ENCODE measurements at places on chromosomes 16 and 17.

DNA sequence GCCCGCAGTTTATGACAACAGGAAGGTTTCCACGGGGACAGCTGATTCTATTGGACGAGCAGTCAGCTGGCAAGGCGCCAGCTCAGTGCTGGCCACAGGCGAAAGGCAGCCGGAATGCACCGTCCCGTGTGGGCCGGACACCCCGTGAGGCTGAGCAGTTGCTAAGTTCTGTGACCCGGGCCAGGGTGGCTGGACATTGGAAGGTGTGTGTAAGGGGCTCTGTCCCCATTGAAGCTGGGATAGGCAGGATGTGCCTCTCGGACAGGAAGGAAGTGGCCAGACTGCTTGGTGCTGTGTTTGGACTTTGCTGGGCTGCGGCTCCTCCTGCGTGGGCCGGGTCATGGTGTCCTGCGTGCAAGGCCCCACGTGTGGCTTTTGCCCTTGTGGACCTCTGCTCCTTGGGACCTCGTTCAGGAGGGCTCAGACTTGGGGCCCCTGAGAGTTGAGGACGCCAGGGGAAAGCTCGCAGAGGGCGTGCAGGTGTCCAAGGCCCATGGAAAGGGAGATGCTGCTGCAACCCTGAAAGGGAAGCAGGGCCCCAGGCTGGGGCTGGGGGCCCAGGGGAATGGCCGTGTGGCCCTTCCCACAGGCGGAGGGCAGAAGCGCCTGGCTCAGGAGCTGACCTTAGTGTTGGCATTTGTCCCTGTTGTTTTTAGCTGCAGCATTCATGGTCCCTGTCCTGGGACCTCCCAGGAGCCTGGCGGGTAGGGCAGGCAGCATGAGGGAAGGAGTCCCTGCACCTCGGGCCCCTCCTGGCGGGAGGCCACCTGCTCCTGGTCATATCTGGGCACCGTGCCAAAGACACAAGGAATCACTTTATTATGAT lies 10.0 kb downstream of the BAIAP2 start:
- DNase-seq: no peak

- no peak for DNase-seq
Observed at GRCh38 chr17:29138971-29139691, 41.1 kb downstream of the MYO18A start.

- no peak for DNase-seq
Observed at GRCh38 chr17:4605826-4606225, 21.5 kb downstream of the SMTNL2 start.

DNA sequence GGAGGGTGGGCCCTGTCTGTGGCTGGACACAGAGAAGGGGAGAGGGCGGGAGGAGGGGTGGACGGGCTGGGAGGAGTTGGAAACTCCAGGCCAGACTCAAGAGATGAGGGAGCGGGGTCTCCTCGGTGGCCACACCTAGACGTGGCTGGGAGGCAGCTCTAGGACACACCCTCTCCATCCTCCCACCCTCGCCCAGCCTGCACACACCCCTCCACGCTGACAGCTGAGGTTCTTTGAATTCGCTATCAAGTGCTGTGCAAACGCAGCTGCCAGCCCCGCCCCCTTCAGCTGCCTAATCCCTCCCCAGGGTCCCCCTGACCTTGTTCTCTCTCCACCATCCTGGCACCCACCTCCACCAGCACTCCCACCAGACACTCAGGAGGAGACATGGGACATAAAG lies 48.7 kb downstream of the DNAH17 start:
- DNase-seq: no peak

GRCh38 chr16:2702871-2703745 lies 16.9 kb downstream of the PRSS27 start:
- DNase-seq: no peak

DNA sequence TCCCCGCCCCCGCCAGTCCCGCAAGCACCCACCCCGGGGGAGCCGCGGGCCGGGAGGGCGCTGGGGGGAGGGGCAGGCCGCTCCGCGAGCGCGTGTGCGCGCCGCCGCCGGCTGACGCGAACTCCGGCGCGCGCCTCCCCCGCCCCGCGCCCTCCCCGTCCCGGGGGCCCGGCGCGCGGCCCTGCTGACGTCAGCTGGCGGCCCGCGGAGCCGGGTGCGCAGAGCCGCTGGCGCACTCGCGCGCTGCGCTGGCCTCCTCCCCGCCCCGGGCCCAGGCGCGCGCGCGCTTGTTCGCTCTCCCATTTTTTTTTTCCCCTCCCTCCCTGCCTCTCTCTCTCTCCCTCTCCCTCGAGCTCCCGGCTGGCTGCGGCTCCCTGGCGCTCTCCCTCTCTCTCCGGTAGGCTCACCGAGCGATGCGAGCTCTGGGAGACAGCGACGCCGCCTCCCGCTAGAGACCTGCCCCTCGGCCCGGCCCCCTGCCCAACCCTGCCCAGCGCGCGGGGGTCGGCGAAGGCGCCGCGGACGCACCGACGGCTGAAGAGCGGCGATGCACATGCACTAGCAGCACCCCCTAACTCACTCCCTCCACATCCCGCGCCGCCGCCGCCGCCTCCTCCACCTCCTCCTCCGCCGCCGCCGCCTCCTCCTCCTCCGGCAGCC lies at the start of gene GNAO1:
TSS of gene GNAO1 (plus strand) at position 334 of the 660 bp plus-strand sequence. CDS start 747 bp downstream, outside the sequence.
- no peak for DNase-seq

GRCh38 chr16:87635541-87636049 lies 33.3 kb downstream of the JPH3 start:
- peak; percentile 9 for DNase-seq

DNA sequence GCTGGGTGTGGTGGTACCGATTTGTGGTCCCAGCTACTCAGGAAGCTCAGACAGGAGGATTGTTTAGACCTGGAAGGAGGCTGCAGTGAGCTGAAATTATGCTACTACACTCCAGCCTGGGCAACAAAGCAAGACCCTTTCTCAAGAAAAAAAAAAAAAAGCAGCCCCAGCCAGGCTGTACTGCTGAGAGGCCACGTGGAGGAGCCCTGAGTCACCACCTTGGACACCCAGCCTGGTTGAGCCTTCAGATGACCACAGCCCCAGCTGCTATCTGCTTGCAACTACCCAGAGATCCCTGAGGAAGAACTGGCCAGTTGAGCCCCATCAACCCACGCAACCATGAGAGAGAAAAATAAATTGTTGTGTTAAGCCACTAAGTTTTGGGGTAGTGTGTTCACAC lies 23.6 kb upstream of the GPRC5C start:
- DNase-seq: no peak

GRCh38 chr16:68328860-68329390 lies 18.1 kb downstream of the PRMT7 start:
- DNase-seq: no peak

GRCh38 chr17:46772475-46773220 lies 45.8 kb downstream of the WNT3 start:
- DNase-seq: no peak

DNA sequence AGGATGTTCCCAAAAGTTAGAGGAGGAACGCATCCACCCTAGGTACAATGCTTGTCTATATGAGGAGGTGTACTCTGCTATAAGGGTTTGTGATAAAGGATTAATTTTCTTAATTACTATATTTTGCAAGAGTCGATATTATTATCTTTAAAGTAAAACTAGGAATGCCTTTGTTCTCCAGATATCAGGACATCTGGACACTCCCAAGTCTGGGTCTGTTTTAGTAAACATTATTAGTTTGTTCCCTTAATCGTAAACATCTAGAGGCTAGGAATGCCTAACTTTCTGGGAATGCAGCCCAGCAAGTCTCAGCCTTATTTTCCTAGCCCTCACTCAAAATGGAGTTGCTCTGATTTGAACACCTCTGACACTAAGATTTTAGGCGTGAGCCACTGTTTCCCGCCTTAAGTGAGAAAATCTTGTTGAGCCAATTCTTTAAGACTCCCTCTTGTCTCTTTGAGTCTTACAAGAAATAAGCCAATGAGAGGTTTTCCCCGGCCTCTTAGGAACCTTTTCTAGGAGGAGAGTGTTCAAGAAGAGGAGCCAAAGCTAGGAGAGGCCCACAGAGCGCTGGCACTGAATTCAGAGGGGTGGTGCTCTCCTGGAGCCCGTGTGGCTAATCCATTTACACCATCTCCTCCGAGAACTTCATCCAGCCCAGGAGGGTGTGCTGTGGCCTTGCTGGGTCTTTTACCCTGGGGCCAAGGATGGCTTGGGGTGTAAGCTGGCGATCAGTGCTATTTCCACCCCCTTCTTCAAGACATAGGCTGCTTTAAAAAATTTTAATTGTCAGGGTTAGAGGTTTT lies 40.9 kb downstream of the SMARCE1 start:
- DNase-seq: no peak

DNA sequence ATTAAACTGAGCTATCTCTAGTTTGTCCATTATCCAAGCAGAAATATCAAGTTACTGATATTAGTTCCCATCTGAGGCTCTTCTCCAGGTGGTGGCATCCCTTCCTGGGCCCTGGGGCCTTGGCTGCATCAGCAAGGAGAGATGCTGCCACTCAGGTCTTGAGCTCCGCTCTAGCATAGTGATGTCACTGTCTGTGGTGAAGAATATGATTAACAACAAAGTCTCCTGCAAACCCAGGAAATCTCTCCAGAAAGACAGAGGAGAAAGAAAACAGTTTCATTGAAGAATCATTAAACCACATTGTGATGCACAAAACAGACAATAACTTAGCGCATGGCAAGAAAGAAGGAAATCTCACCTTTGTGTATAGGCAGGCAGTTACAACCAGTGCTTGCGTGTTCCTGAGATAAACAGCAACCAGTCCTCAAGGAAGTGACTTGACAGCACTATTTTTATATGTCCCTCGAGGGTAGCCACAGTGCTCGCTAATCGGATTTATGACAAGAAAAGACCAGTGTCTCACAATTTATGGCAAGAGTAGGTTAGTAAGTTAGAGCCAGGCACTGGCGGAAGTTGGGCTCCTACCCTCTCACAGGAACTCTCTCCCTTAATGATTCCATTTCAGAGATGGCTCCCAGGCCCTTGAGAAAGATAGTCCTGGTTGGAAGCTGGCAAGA lies 151.1 kb downstream of the AHSP start:
- DNase-seq: no peak

- DNase-seq: no peak
Observed at GRCh38 chr16:84928679-84929420, 82.5 kb downstream of the ZDHHC7 start.
